Pulmonary artery endothelial cell (primary cell): ENCODE measurements at places on chromosomes 5 and 9.
A peak's percentile ranks its signal among the peaks of the same experiment; 100 is the strongest.

GRCh38 chr5:59188419-59189225, 605.7 kb downstream of the RAB3C start:
- DNase-seq, result no peak

GRCh38 chr5:4453655-4454054, 686.5 kb upstream of the ADAMTS16 start:
- DNase-seq, result no peak

GRCh38 chr9:107639426-107639825, 149.9 kb upstream of the KLF4 start:
- no peak for DNase-seq

GRCh38 chr5:136057401-136058038, 28.7 kb downstream of the TGFBI start:
- no peak for DNase-seq

- DNase-seq, result no peak
These were observed 175.1 kb downstream of the BAAT start for GRCh38 chr9:101209670-101210069.

GRCh38 chr9:120978987-120979386, 52.4 kb upstream of the TRAF1 start:
- DNase-seq, result no peak

- DNase-seq, result no peak
These were observed 32.0 kb upstream of the PANK3 start for GRCh38 chr5:168611165-168611564.

GRCh38 chr5:93417490-93417889, 163.5 kb downstream of the NR2F1-AS1 start:
- no peak for DNase-seq

DNA sequence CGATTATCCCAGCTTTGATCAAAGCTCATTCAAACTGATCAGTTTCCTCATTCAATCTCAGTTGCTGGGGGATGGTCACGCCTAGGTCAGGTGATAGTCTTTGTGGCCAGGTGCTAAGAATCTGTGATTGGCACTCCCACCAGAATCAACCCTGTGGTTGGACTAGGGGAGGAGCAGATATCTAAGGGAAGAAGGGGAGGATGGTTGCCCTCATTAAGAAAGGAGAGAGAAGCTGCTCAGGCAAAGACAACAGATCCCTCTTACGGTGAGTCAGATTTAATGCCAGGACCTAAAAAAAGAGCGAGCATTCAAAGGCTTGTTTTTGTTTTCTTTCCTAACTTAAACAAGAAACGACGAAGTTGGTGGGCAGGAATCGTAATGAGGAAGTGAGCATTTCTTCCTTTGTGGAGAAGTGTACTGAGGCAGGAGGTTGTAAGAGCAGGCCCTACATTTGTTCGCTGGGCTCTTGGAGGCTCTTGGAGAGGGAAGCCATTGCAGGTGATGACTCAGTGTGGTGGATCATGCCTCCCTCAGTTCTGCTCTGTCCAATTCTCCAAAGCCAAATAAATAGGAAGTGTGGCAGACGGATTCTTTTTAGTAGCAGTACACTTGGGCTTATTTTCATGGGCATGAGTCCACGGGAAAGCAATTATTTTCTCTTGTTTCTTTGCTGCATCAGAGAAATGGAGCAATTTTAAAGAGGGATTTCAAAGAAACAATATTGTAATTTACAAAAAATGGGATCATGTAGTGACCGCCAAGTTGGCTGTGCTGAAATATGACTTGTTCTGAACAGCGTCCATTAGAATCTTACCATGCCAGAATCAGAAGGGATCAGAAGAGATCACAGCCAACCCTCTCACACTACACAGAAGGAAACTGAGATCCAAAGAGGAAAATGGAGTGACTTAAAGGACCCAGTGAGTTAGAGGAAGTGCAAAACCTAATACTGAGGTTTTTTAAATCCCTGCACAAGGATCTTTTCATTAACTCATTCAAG, 18.7 kb upstream of the TGFBR1 start:
- no peak for DNase-seq

DNA sequence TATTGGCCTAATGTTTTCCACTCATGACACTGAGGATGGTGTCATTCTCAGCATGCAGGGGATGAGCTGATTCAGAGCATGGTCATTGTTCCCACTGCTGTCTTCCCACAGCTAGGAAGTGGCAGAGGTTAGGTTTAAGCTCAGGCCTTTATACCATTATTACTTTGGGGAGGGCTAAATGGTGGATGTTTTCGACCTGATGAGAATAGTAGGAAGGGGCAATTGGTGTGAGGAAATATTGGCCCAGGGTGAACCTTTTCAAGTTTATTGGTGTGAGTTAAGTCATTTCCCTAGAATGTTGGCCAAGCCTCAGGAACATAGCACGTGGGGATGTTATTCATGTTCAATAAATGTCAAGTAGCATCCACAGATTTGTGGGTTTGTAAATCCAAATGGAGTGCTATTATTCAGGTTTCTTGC, 59.6 kb downstream of the ARHGAP26 start:
- DNase-seq, result peak; percentile 64

DNA sequence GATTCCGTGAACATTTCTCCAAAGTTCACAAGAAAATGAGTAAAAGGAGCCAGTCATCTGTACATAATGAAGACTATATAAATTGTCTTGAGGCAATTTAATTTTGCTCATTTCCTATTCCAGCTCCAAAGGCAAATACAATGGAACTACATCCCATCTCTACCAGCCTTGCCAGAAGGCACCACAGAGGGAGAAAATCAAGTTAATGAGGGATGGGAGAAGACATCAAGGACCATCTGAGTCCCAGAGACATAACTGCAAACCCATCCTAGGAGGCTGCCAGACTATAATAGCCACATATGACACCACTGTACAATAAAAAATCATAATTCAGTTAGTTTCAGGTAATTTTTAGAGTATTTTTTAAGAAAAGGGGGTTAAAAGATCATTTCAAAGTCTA, 136.3 kb upstream of the RGMB start:
- no peak for DNase-seq

DNA sequence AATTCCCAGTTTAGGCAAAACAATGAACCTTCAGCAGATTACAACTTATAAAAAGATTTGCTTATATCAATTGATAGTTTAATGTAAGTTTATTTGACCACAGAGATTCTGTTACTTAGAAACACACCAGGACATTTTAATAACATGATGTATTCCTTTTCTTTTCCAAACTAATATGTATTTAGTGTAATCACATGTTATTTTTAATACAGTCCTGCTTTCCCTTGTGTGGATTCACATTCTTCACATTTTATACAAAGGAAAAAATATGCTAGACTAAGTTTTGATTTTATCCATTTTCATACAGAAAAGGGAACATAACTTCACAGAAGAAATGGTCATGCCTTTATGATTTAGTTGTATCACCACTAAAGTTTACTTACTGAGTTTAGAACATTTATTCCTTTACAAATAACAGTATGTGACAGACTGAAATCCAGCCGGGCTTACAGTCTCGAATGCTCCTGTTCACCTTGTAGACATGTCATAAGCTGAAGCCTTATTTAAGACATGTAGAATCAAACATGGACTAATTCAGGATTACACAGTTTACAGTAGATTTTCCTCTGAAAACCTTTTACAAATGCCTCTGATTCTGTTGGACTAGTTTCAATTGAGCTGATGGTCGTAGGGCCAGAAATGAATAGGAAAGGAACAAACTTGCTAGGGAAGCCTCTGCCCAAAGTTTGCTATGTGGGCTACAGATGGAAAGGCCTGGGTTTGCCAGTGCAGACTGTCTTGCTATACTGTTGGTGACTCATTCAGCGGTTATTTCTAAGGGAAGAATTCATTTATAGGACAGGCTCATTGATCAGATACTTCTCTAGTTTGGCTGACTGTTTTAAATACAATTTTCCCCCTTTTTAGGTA, 6.6 kb upstream of the ASPN start:
- DNase-seq, result no peak

GRCh38 chr5:173316339-173317020, 11.7 kb downstream of the STC2 start:
- DNase-seq, result no peak

GRCh38 chr5:135986401-135986800, 31.6 kb upstream of the LECT2 start:
- DNase-seq, result no peak

DNA sequence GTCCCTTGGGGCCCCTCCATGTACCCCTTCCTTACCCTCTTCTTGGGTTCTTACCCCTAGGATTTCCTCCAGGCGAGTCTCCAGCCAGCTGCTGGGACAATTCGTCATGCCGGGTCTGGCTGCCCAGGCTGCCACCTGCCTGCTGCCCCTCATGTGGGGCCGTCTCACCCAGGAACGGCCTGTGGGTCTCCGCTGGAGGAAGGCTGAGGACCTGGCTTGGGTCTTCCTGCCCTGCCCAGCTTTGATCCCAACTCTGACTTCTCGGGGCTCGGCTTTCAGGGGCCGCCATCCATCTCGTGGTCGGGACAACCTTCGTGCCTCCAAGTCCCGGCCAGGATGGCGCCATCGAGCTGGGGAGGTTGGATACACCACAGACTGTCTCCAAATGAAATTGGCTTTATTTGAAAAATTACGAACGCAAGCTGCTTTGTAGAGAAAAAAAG, 38.1 kb downstream of the HMCN2 start:
- no peak for DNase-seq

DNA sequence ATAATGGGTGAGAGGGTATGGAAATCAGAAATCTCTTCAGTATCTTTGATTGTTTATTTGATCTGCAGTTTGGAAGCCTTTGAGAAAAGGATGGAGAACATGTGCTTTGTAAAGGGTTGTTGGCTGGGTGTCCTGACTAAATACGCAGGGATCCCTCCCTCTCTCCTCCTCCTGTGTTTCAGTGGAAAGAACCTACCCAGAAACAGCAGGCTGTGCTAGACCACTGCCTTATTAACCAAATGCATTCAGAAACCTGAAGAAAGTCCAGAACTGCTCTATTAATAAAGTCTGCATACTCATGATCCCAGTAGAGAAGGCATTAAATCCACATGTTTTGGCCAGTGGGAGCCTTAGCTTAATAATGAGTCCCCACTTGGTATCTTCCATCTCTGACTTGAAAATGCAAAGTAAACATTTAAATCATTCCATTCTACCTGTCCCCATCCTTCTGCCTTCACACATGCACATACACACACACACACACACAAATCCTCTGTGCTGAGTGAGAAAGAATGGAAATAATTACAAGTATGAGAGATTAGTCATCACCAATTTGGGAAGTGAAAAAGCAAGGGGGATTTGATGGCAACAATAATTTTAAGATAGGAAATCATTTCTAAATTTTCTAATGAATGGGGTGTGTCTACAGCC, 10.0 kb upstream of the LECT2 start:
- DNase-seq, result no peak

- no peak for DNase-seq
These were observed 81.9 kb downstream of the PALM2AKAP2 start for GRCh38 chr9:109861918-109862317.
